ENCODE measurements at places on chromosomes 4 and X.

DNA sequence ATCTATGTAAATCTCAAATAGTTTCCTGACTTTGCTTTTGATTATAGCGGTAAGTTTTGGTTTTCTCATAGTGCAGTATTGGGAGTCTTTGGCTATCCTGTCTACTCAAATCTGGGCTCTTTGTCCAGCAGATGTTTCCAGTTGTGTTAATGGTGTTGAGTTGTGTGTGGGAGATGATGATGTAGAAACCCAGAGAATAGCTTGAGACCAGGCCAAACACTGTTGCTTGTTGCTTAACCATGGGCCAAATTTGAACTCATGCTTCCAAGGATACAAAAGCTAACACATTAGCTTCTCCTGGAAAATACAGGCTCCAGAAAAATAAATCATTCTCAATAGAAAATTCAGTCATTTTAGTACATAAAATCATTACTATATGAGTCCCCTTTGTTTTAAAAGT, 82.6 kb upstream of the GYPA start:
- DNase-seq, result no peak

- no peak for DNase-seq
Observed at GRCh38 chr4:140256335-140256734, 102.4 kb upstream of the MAML3 start.

GRCh38 chr4:180809439-180809838, 1433.8 kb upstream of the TENM3 start:
- no peak for DNase-seq

- no peak for DNase-seq
Observed at GRCh38 chr4:145289403-145290076, 109.2 kb upstream of the OTUD4 start.

DNA sequence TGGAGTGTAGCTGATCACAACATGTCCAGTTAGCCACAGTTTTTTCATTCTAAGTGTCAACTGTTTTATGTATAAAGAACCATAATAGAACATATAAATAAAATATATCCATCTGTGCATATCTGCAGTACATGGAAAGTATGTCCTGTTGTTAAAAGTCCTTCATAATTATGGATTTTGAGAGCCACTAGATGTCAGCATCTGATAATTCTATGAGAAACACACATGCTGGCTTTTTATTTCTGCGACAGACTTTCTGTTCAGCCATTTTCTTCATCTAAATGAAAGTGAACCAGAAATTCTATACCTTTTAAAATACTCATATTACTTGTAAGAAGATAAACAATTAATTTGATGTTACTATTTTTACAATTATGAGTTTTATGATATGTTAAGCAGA, 251.5 kb downstream of the GPM6A start:
- no peak for DNase-seq

GRCh38 chrX:68997911-68998310, 167.3 kb downstream of the PJA1 start:
- DNase-seq, result no peak

DNA sequence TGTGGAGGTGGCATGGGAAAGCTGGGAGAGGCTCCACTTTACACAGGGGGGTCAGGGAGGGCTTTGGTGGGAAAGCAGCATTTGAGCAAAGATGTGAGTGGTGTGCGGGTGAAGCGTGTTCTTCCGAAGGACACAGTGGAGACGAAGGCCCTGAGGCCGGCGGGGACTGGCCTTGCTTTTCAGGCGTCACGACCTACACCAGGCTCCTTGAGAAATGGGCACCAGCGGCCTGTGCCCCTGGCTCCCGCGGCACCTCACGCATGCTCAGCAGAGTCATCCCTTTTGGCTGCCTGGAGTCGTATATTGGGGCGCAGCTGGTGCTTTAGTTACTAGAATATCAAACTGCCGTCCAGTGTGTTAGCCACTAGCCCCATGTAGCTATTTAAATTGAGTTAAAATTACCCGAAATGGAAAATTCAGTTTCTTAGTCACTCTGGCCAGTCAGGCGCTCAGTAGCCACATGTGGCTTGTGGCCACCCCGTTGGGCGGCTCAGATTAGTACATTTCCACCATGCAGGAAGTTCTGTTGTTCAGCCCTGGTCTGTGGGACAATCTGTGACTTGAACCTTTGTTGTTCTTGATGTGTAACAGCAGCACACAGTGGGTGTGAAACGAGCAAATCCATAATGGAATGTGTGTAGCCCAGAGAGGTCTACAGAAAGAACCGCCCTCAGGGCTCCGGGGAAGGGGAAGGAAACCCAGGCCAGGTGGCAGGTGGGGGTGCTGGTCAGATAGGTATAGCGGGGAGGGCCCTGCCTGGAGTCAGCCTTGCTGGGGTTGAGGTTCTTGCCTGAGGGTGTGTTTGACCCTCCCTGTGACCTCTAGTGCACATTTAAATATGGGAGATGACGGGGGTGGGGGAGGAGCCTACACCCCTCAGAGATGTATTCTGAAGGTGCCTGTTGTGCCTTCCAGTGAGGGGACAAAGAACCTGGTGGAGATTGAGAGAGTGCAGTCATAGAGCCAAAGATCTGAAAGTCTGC, 30.4 kb downstream of the TBC1D14 start:
- no peak for DNase-seq
